Activated CD4-positive, CD25-positive, alpha-beta regulatory T cell treated with anti-CD3 and anti-CD28 coated beads, Interleukin-2, amount 50 U/mL, for 72 hours (primary cell): ENCODE measurements at places on chromosomes 11 and 22.

DNA sequence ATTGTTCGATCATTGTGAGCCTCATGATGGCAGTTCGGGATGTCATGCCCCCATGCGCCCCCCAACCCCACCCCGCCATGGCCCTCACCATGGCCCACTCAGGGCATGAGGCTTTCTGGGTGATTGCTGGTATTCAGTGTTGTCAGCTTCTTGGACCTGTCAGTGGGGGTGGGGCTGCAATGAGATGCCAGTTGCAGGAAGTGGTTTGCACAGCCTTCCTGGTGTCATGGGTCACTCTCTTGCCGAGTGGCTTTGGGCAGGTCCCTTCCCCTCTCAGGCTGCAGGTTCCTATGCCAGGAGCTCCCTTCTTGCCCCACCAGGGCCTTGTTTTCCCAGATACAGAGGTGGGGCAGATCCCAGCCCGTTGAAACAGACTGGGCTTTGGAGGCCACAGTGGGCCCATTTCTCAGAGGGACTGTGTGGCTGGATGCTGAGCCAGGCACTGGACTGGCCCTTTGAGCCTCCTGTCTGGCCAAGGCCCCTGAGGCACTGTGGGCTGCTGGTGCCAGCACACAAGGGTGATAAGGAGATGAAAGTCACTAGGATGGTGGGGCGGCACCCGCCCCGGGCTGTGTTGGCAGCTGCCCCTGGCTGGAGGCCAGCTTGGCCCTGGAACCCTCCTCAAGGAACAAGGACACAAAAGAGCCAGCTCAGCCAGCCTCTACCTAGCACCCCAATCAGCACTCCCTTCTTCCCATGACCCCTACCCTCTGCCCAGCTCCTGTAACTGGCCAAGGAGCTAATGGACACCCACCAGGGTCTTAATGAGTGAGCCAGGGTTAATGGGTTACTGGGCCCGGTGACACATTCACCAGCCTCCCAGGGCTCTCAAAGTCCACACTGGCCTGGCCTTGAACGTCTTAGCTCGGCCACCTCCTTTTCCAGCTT lies 1.5 kb upstream of the GGT1 start:
- DNase-seq = no peak

- peak; percentile 57 for DNase-seq
These were observed 31.6 kb downstream of the EIF3F start for GRCh38 chr11:8018484-8019313.

- DNase-seq = no peak
These were observed 23.7 kb downstream of the SFI1 start for GRCh38 chr22:31520051-31520450.

DNA sequence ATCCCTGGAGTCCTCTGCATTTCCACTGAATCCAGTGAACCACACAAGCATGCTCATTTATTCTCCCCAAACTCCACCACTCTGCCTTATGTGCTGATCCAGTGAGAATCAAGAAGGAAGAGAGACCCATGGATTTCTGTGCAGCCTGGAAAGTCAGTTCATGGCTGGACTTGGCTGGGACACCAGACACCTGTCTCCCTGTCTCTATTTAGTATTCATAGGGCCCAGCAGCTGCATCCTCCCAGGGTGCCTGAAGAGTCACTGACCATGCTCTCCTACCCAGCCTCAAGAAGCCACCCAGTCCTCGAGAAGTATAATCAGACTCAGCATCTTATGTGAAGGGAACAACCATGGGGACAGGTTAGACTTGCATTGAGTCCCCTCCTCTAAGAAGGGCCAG lies 83.2 kb downstream of the ZNF280B start:
- no peak for DNase-seq

- DNase-seq = no peak
These were observed 30.6 kb downstream of the TUB start for GRCh38 chr11:8111636-8112035.

DNA sequence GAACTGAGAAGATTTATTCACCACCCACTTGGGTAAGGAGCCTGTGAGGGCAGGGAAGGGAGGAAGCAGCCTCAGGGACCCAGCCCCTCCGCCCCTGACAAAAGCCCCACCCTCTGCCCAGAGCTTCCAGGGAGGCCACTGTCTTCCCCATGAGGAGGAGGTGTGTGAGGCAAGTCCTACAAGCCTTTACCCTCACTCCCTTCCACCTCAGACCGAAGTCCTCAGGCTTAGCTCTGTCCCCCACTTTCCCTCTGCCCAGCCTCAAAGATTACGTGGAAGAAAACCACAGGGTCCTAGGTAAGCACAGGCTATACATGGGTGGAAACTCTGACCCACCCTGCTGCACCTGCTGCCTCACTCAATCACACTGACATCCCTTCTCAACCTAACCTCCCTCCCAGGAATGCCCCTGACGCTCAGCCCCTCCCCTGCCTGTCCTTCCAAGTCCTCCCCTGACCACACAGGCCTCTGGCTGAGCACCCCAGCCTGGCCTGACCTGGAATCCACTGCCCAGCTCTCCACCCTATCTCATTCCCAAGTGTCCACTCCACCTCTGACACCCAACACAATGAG lies 3.6 kb upstream of the ARAP1 start:
- no peak for DNase-seq
